Stimulated activated CD4-positive, alpha-beta T cell treated with anti-CD3 and anti-CD28 coated beads, TNF-alpha, amount 100 ng/mL, for 4 hours (primary cell): ENCODE measurements at places on chromosomes 4 and X.

DNA sequence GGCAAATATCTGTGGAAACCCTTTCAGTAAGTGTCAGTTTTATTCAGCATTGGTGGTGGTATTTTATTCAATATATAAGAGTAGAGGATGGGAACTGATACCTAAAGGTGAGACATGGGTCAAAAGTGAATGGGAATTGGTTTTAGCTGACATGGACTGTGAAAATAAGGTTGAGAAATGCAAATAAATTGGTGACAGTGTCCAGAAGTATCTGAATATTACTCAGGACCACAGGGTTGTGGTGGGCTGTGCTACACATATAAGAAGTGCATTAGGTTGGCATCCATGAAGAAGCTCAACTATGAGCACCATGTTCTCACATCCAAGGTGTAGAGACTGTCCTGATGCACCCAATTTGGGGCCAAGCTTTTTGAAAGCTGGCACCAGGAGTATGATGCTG, 45.0 kb downstream of the ETDC start:
- no peak for DNase-seq

GRCh38 chrX:373641-374471, 12.9 kb downstream of the PPP2R3B start:
- peak; percentile 36 for DNase-seq

DNA sequence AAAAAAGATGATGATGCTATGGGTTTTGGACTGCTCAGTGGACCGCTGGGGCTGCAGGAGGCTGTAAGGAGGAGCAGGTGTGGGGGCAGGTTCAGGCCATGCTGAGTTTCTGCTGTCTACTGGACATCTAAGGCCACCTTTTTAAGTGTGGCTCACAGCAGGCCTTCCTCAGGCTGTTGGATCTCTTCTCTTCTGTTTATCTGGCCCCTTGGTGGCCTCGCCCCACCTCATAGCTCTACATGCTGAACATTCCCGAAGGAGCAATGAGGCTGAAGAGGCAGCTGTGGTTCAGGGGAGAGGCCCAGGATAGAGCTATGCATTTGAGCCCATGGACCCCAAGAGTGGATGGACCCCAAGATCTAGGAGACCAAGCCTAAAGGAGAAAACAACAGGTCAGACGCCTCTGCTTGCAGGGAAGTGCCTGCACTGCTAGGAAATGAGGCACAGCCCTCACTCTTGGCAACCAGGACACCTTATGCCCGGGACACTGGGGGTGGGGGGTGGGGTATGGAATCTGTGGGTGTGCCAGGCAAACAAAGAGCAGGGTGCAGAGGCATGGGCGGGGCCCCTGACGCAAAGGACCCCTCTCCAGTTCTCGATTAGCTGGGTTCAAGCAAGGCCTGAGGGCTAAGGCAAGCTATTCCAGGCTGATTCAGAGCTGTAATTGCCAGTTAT, 168.9 kb downstream of the BCOR start:
- no peak for DNase-seq

DNA sequence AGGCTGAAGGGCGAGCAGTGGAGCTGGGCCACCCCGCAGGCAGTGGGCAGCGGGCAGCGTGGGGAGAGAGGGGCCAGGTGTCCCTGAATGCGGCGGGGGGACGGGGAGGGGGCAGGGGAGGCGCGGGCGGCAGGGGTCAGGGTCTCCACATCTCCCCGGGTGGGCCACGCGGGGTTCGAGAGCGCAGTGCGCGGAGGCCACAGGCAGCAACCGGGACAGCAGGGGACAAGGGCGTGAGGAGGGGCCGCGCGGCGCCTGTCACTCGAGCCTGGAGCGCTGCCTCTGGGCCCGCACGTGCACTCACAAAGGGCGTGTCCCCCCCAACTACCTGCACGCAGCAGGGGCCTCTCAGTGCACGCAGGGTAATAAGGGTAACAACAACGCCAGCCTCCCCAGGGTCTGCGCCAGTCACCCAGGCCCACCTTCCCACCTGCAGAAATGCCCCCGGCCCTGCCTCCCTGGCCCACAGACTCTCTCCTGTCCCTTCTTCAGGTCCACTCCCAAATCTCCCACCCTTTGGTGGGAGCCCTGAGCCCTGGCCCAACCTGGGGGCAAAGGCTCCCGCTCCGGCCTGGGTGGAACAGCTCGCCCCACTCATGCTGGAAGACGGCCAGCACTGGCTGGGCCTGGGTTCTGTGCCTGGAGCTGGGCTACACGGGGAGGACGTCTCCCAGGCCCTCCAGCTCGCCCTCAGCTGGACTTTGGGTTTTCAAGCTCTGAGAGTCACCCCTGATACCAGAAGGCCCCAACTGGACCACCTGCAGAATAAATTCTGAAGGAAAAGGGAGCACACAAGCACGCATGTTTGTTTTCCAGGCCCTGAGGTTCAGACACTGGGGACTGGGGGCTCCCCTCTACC, 53.2 kb downstream of the ZFYVE28 start:
- DNase-seq = no peak

DNA sequence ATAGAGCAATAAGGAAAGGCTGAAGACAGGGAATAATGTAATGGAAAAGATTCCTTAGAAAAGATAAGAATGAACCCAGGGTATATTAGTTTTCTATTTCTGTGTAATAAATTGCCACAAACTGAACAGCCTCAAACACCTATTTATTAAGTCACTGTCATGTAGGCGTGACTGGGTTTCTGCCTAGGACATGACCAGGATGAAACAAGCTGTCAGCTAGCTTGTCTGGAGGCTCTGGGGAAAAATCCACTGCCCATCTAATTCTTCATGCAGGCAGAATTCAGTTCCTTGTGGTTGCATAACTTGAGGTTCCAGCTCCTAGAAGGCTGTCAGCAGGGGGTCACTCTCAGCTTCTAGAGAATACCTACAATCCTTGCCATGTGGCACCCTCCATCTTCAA, 277.7 kb downstream of the TMA16 start:
- DNase-seq = no peak

GRCh38 chrX:16186380-16187007, 19.2 kb downstream of the MAGEB17 start:
- DNase-seq = no peak
